ENCODE measurements at places on chromosomes 13 and 19. TPM values are rescaled to one million over a fixed set of nuclear protein-coding genes. Genes with fewer than 3 reads are reported as not detected.

- DNase-seq: no peak
Observed at GRCh38 chr19:28920269-28921066, 292.5 kb downstream of the UQCRFS1 start.

DNA sequence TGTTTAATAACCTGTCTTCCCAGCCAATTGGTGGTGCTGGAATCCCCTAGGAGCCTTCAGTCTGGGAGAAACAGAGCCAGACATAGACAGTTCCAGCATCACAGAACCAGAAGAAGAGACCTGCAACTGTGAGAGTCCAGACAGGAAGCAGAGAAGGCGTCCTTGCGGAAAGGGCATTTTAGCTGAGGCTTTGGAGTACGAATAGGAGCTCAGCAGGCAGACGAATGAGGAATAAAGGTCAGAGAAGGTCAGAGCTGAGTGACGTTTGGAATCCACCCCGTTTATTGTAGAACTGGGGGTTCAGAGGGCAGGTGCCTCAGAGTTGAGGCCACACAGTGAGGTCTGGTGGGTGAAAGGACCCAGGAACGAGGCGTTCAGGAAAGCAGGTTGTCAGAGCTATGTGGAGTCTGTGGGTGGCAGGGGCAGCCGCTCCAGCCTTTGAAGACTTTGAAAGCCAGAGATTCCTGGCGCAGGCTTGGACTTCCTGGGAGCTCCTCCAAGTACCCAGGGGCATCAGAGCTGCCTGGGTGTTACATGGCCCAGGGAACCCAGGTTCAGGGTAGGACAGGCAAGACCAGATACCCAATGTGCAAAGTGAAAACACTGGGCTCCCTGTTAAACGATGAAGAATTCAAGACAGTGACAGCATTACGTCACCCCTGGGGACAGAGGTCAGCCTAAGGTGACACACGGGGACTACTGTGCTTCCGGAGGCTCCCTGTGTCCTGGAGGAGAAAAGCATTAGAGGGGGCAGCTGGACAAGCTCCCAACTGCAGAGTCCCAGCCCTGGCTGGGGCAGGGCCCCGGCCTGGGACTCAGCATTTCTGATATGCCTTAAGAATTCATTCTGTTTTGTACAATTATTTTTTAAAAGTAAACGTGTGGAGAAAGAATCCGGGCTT is 5.5 kb downstream of the ARRDC2 start:
- DNase-seq: no peak

DNA sequence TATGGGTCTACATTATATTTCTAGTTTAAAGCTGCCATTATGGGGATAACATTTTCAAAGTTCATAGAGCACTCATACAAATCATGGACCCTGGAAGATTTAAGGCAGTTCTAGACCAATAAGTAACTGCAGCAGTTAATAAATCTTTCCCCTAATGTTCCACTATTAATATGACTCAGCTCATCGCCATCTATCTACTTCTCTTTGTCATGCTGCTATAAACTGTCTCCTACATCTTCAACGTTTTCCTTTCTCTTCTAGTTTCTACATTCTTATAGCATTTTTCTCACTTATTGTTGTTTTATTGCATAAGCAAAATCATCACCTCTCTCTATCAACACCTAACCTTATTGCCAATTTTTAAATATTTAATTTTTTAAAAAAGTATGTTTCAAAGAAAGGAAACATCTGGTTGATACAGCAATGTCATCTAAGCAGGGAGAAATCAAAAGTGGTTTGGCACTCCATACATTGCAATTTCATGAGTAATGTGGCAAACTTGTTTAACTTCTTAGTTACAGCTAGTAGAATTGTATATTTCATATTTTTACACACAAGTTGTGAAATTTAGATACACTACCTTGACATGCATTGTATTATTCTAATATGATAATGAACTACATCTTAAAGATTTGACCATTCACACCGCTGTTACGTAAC is 1500.4 kb upstream of the MIR17HG start:
- DNase-seq: no peak

GRCh38 chr19:2567580-2567979 is 91.7 kb downstream of the GADD45B start:
- no peak for DNase-seq

TTC9B gene
- total RNA-seq: not detected

LILRB2 gene
- total RNA-seq: 1.3 TPM

CIC gene
- total RNA-seq: 47.1 TPM

NLRP7 gene
- not detected for total RNA-seq

Data from ovary (tissue), 10 donors.